ENCODE measurements at places on chromosomes 16 and 17.

DNA sequence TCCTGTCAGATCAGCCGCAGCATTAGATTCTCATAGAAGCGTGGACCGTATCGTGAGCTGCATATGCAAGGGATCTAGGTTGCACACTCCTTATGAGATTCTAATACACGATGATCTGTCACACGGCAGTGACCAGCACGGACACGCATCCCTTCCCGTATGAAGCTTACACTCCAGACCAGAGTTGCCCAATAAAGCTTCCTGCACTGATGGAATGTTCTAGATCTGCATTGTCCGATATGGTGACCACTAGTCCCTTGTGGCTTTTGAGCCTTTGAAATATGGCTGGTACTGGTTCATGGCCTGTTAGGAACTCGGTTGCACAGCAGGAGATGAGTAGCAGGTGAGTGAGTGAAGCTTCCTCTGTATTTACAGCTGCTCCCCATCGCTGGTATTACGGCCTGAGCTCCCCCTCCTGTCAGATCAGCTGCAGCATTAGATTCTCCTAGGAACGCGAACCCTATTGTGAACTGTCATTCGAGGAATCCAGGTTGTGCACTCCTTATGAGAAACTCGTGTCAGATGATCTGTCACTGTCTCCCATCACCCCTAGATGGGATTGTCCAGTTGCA is 49.8 kb upstream of the ZCCHC14 start:
- no peak for DNase-seq

DNA sequence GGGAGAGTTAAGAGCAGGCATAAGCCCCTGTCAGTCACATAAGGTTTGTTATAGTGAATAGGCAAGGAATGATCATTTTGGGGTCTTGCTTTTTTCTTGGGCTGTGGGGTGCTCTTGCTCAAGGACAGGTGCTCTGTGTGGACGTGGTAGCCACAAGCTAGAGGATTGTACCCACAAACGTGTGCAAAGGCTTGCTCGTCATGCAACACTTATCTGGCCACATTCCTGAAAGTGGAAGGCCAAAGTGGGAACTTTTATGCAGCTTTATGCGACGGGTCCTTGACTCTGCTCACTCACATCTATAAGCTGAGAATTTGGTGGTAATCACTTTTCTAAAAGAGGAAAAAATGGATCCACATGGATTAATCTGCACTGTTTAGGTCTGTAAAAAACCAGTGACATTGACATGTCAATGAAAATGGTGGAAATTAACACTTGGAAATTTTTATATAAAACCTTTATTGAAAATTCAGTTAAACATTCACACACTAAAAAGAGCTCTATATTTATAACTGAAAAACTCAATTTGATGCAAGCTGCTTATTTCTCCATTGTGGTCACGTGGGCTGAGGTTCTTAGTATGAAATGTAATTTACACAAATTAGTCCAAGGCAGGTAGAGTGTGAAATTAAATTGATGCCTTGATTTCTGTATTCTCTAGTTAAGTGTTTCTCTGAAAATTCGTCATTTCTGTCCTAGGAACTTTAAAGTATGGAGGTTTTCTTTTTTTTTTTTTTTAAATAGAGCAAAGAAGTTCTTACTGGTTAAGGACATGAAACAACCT is 162.3 kb downstream of the MSI2 start:
- no peak for DNase-seq

DNA sequence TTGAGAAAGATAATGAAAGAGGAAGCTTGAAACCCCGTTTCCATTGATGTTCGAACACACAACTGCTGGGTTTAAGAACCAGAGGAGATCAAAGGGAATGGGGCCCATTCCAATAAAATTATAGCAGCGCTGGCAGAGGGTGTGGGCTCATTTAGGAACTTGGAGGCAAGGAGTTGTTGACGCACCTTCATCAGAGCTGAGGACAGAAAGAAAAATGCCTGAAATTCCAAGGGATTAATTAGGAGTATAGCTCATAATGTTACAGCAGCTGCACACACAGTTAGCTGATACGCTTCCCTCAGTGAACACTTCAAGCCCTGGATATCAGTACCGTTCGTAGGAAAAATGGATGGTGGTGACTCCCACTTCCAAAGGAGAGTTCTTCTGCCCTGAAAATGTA is 127.2 kb downstream of the AXIN2 start:
- DNase-seq: no peak

DNA sequence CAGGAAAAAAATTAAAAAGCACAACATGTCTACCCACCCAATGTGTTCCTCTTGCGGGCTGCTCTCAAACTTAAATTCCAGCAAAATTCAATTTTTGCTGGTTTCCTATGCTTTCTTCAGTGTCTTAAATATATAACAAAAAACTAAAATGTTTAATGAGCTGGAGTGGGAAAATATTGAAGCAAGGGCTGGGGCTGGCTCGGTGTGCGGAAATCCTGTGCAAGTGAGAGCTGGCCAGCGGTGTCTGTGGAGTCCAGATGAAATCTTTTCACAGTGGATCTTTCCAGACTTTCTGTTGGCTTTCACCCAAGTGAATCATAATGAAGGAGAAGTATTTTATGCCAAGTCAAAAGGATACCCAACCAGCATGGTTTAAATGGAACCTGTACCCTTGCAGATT is 1733.6 kb downstream of the TP53TG3F start:
- DNase-seq: no peak

- DNase-seq: no peak
Observed at GRCh38 chr17:78572239-78573205, 4.7 kb downstream of the DNAH17 start.

DNA sequence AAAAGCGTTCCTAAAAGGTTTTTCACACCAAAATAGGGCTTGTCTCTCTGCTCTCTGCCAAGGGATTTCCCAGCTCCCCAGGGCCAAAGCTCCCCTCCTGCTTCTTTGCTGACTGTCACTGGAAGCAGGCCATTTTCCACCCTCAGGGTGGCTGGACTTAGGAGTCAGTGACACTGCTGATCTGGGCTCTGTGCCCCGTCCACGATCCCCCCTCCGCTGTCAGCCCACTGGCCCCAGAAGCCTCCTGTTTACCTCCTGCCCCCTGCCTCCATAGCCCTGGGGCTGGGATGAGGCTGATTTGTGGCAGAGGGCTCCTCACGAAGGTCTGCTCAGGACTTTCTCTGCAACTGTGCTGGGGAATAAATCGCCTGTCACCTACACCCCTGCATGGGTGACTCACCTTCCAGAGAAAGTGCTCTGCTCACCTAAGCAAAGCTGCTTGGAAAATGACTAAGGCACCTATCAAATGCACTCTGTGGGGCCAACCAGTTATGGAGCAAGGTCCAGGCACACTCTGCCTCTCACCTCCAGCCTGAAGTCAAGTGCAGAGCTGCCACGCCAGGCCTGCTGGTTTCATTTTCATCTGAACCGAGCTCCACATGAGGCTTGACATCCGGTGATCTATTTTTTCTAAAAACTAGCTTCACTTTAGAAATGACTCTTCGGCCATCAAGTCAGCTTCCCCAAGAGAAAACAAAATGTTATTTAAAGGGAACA is 4.9 kb downstream of the MAP3K14 start:
- no peak for DNase-seq

DNA sequence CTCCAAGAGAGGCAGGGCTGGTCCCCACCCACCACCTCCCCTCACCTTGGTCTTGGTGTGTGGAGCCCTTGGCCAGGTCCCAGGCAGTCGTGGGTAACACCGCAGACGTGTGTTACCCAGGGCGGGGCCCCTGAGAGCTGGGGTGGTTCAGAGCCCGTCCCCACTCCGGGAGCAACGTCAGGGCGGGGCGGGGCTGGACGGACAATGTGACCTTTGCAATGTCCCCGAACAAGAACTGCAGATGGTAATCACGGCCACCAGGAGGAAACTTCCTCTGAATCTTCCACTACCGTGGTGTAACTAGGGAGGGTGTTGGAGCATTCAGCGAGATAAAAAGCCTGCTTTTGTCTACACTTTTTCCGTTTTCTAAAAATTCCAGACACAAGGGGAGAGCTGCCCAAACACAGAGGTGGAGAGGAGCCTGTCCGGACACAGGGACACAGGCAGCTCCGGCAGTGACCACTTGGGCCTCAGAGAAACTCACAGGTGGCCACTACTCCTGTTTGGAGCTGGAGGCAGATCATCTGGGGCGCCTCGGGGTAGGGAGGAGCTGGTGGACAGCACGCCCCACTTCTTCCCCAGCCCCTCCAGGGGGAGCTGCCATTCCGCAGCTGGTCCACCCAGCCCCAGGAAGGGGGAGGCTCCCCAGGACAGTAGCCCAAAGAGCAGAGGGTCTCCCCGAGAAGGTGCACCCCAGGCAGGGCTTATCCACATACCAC is 14.2 kb upstream of the SLC38A10 start:
- DNase-seq: peak; percentile 92

GRCh38 chr17:72987166-72987565 is 105.3 kb downstream of the SLC39A11 start:
- DNase-seq: no peak

DNA sequence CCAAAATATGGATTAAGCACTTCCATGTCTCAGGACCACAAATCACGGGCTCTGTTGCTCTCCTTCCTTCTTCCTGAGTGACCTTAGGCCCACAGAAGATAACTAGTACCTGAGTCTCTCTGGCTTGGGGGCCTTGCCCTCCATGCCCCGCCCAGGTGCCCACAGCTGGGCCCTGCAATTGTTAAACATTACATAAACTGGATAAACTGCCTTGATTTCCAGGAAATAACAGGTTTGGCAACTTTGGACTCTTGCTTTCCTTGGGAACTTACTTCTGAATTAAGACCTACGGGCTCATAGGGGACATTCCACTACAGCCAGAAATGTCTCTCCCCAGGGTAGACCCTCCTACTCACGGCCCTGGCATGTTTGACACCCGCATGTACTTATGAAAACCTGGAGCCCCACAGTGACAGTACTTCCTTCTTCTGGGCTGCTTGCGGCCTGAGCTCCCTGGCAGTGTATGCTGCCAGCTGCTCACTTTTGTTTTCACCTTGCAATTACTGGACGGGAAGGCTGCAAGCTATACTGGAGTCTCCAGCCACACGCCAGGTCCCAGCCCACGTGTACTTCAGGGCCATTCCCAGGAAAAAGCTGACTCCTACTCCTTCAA is 2.3 kb upstream of the UBALD2 start:
- DNase-seq: peak; percentile 84

DNA sequence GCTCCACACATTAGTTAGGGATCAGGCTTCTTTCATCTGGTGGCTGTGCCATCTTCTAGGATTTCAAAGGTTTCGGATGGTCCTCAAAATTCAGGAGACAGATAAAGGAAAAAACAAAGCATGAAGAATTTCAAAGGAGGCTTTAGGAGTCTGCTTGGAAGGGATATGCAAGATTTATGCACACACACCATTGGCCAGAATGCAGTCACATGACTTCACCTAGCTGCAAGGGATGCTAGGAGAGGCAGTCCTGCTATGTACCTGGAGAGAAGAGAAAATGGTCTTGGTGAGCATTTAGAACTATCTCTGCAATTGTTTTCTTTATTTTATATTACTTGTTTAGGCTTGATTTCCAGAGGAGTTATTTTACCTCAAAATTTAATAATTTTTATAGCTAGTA is 174.6 kb downstream of the PCTP start:
- DNase-seq: no peak

DNA sequence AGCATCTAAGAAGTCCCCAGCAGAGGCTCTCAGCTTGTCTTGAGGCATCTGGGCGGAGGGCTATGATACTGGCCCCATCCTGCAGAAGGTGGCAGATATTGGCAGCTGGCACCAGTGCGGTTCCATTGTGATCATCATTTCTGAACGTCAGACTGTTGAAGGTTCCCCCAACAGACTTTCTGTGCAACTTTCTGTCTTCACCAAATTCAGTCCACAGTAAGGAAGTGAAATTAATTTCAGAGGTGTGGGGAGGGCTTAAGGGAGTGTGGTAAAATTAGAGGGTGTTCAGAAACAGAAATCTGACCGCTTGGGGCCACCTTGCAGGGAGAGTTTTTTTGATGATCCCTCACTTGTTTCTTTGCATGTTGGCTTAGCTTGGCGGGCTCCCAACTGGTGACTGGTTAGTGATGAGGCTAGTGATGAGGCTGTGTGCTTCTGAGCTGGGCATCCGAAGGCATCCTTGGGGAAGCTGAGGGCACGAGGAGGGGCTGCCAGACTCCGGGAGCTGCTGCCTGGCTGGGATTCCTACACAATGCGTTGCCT is at the start of gene CIITA:
CIITA (plus strand) TSS at position 404 of the 543 bp plus-strand sequence; CDS start at position 533, 129 bp downstream.
- peak; percentile 58 for DNase-seq

DNA sequence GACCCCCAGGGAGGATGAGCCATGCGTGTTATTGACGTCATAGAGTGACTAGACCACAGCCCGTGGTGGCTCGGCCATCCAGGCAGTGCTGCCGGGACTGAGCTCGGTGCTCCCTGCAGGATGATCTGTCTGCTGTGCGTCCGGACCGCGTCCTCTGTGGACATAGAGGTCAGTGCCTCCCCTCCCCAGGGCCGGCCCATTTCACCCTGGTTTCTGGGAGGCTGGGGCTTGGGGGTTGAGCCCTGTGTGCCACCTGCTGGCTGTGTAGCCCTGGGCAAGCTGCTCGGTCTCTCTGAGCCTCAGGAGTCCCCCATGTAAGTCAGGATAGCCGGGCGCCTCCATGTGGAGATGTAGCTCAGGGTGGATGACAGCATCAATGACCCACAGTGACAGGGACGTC is 8.3 kb downstream of the TSC2 start:
- DNase-seq: no peak

DNA sequence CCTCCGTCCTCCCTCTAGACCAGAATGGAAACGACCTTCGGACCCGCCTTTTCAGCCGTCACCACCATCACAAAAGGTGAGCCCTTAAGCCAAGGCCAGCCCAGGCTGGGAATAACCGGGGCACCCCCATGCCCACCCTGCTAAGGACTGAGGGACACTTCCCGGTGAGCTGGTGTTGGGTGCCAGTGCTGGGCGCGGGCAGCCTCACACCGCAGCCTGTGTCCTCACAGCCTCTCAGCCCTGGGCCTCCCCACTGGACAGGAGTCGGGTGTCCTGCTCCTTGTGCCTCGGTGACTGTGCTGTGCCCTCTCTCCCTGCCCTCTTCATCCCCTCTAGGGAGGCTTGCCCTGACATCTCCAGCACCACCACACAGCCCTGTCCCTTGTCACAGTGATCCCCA is 10.3 kb downstream of the TRAF7 start:
- no peak for DNase-seq

GRCh38 chr16:719815-720446 is 1.0 kb upstream of the ANTKMT start:
- DNase-seq: no peak

DNA sequence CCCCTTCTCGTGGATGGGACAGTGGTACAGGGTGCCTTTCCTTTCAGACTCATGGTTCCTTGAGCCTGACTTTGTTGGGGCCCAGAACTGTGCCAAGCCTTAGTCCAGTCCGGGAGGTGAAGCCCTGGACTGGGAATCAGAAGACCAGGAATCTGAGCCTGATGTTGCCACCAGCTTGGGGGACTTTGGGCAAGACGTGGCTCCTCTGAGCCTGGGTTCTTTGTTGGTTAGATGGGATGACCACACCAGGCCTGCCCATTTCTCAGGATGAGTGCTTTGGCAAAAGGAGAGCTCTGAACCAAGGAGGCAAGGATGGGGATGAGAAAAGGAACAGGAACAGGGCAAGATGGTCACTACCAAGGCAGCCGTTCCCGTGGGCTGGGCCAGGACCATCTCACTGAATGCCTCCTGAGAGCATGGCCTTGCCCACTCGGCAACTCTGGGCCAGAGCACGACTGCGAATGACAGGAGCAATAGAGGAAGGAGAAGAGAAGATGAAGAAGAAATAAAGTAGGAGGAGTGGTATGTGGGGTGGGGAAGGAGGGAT is 32.5 kb downstream of the PITPNM3 start:
- DNase-seq: no peak

- DNase-seq: no peak
Observed at GRCh38 chr16:79897104-79897452, 296.5 kb upstream of the MAF start.

GRCh38 chr17:31629696-31630470 is 229.2 kb downstream of the COPRS start:
- no peak for DNase-seq

All from breast epithelium (tissue), 4 donors.